Bone marrow (tissue), 2 donors: ENCODE measurements at places on chromosomes 5 and 9.

GRCh38 chr5:72204946-72205345, 97.7 kb downstream of the MAP1B start:
- DNase-seq = no peak

GRCh38 chr9:89234205-89235067, 55.8 kb upstream of the SHC3 start:
- DNase-seq = no peak

- DNase-seq = no peak
These were observed 751.2 kb downstream of the BRINP1 start for GRCh38 chr9:118618084-118618483.

DNA sequence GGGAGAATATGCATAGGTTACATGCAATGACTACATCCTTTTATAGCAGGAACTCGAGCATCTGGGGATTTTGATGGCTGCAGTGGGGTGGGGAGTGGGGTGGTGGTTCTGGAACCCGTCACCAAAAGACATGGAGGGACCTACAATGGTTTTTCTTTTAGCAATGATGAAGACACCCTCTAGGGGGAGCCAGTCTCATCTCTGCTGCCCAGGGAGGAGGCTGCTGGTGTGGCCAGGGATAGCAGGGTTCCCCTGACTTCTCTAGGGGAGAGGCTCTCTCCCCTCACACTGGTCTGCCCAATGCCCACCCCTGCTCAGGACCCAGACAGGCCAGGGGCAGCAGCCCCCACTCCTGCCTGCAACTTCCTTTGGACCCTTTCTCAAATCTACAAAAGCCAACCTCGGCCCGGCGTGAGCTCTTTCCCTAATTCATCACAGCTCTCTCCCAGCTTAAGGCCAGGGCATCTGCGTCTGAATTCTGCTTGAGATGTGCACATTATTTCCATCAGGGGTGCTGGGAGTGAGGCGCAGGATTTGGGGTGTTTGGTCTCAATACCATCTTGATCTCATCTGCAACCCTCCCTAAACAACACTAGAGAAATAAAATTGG, 73.6 kb upstream of the RETREG1 start:
- no peak for DNase-seq

DNA sequence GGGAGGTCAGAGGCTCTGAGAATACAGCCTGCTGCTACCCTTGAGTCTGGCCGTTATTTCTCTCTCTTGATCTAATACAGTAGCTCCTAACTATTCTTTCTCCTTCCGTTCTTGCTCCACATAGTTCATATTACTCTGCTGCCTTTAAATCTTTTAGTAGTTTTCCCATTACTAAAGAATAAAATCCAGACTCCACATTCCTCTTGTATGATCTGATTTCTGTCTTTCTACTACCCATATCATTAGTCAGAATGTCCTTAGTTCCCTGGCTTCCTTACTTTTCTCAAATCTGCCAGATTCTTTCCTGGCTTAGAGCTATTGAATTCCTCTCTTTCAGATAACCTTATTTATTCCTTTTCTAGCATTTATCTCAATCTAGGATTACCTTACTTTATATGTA, 40.0 kb downstream of the MARCHF6 start:
- DNase-seq = no peak

- DNase-seq = no peak
These were observed 270.8 kb upstream of the DAPK1 start for GRCh38 chr9:87226896-87227295.

GRCh38 chr5:35752012-35752411, 104.7 kb upstream of the IL7R start:
- DNase-seq = no peak

- DNase-seq = no peak
These were observed 26.0 kb downstream of the JMY start for GRCh38 chr5:79261897-79262296.

DNA sequence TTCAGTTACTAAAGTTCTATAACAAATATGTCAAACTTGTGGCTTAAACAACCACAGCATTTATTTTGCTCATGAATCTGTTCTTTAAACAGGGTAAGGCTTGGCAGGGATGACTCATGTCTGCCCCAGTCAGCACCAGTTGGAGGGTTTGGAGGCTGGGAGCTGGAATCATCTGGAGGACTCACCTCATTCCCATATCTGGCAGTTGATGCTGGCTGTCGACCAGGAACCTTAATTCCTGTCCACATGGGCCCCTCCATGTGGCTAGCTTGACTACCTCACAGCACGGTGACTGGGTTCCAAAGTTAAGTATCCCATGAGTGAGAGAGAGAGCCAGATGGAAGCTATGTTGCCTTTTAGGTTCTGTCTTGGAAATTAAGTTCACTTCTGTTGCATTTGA, 13.8 kb upstream of the CCL28 start:
- DNase-seq = no peak

DNA sequence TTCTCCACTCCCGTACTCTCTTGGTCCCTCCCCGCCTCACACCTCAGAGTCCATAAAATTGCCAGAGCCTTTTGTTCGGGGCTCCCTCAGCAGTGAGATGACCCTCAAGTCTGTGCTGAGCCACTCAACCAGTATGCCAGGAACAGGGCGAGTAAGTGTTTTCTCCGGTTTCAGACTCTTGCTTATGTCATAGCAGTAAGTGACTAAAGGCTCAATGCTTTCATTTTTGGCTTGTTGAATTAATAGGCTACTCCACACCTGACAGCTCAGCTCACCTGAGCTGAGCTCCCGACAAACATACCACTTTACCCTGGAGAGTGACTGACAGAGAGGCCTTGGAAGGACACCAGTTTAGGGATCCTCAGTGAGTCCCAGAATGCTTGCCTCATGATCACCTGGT, 30.5 kb downstream of the PCSK1 start:
- no peak for DNase-seq

GRCh38 chr9:8686516-8686915, 886.9 kb upstream of the DMAC1 start:
- no peak for DNase-seq
